K562 (cell line): ENCODE measurements at places on chromosomes 13 and 19. TPM values are rescaled to one million over a fixed set of nuclear protein-coding genes. Genes with fewer than 3 reads are reported as not detected.

GRCh38 chr19:459724-460511, 915 bp downstream of the SHC2 start:
- peak; percentile 93 for DNase-seq

- DNase-seq = no peak
These were observed 26.9 kb downstream of the CDK8 start for GRCh38 chr13:26280822-26281221.

- DNase-seq = no peak
These were observed 3.9 kb downstream of the RAB3D start for GRCh38 chr19:11335449-11336146.

Gene PSG11
- not detected in 2 replicates for total RNA-seq

Gene ZC3H4
- total RNA-seq = 59.5 and 75.6 TPM in 2 replicates

- DNase-seq = no peak
These were observed 10.3 kb upstream of the KRTDAP start for GRCh38 chr19:35500611-35501010.

Gene ZSCAN4
- total RNA-seq = not detected in 2 replicates

- DNase-seq = no peak
These were observed 12.4 kb upstream of the GJA3 start for GRCh38 chr13:20173116-20173746.

DNA sequence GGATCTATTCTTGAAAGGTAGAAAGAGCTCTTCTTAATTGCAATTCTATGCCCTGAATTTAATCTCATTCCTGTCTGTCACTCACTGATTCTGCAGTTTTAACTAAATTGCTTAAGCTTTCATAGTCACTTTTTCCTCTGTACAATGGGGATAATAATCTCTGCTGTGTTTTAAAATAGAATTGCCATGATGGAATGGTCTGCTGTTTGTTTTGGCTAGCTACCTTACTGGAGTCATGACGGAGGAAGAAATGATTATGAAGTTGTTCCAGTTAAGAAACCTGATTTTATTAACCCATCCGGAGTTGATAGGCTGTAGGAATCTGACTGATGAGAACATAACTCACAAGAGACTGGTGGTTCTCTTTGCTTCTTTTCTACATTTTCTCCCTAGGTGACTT, 54.9 kb upstream of the ITM2B start:
- no peak for DNase-seq

- DNase-seq = no peak
These were observed 423.0 kb downstream of the IRS2 start for GRCh38 chr13:109363431-109363830.
